Left ventricle myocardium inferior (tissue), 1 donor: ENCODE measurements at places on chromosomes 5 and 9.

DNA sequence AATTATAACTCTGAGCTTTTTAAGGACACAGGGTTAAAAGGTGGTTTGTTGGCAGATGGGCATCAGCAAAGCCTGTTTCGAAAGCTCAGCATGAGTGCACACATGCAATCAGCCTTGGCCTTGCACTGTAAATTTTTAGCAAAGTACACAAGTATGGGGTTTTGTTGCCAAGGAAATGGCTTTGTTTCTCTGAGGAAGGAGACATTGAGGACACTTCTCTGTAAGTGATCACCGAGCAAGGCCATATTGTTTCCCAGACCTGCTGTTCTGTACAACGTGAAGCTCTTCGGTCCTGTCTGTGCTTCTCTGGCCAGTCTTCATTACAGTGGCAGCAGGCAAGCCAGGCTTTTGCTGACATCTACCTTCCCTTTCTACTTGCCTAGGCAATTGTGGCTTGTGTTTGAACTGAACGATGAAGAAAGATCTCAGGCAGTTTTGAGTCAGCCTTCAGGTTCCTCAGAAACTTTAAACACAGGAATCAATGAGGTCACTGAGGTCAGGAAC lies 27.9 kb upstream of the GLRX start:
- no peak for DNase-seq
- no peaks in the 10 kb centered on the region for H3K36me3 ChIP-seq
- no peak overlapping the region for H3K4me3 ChIP-seq
- H3K27me3 ChIP-seq, result no peaks in the 10 kb centered on the region

- H3K36me3 ChIP-seq, result no peaks in the 10 kb centered on the region
- no peak for DNase-seq
- H3K4me3 ChIP-seq, result no peak overlapping the region
- peaks cover 76% of the 10 kb centered on the region for H3K4me1 ChIP-seq
Observed at GRCh38 chr9:35518225-35518821, 28.4 kb downstream of the RUSC2 start.

- peak overlapping the region; percentile 78 for H3K27ac ChIP-seq
- peak overlapping the region; percentile 15 for H3K4me3 ChIP-seq
- peaks cover 78% of the 10 kb centered on the region for H3K4me1 ChIP-seq
- peaks cover 39% of the 10 kb centered on the region for H3K36me3 ChIP-seq
- no peaks in the 10 kb centered on the region for H3K27me3 ChIP-seq
- peak; percentile 51 for DNase-seq
Observed at GRCh38 chr9:136720251-136720897, 8.0 kb downstream of the DIPK1B start.

- no peak for DNase-seq
- no peak overlapping the region for H3K27ac ChIP-seq
- H3K36me3 ChIP-seq, result no peaks in the 10 kb centered on the region
- no peaks in the 10 kb centered on the region for H3K4me1 ChIP-seq
Observed at GRCh38 chr9:116460026-116460425, 227.1 kb upstream of the TRIM32 start.

- peaks cover 1% of the 10 kb centered on the region for H3K36me3 ChIP-seq
- H3K27me3 ChIP-seq, result peaks cover 6% of the 10 kb centered on the region
- H3K4me1 ChIP-seq, result peaks cover 33% of the 10 kb centered on the region
- no peak overlapping the region for H3K4me3 ChIP-seq
- no peak for DNase-seq
- no peak overlapping the region for H3K27ac ChIP-seq
Observed at GRCh38 chr9:133420392-133420827, 1.8 kb upstream of the ADAMTS13 start.

- H3K4me1 ChIP-seq, result peaks cover 78% of the 10 kb centered on the region
- no peak overlapping the region for H3K27ac ChIP-seq
- DNase-seq, result no peak
- no peaks in the 10 kb centered on the region for H3K27me3 ChIP-seq
- H3K4me3 ChIP-seq, result no peak overlapping the region
Observed at GRCh38 chr5:53575101-53575500, 14.7 kb downstream of the NDUFS4 start.

GRCh38 chr5:169354263-169354662 lies 53.3 kb upstream of the SLIT3 start:
- DNase-seq, result no peak
- no peak overlapping the region for H3K27ac ChIP-seq
- H3K4me3 ChIP-seq, result no peak overlapping the region
- H3K36me3 ChIP-seq, result no peaks in the 10 kb centered on the region

- H3K36me3 ChIP-seq, result peaks cover 57% of the 10 kb centered on the region
- no peak for DNase-seq
- peaks cover 19% of the 10 kb centered on the region for H3K4me1 ChIP-seq
- no peak overlapping the region for H3K4me3 ChIP-seq
Observed at GRCh38 chr5:36199620-36200019, 42.1 kb downstream of the NADK2 start.

DNA sequence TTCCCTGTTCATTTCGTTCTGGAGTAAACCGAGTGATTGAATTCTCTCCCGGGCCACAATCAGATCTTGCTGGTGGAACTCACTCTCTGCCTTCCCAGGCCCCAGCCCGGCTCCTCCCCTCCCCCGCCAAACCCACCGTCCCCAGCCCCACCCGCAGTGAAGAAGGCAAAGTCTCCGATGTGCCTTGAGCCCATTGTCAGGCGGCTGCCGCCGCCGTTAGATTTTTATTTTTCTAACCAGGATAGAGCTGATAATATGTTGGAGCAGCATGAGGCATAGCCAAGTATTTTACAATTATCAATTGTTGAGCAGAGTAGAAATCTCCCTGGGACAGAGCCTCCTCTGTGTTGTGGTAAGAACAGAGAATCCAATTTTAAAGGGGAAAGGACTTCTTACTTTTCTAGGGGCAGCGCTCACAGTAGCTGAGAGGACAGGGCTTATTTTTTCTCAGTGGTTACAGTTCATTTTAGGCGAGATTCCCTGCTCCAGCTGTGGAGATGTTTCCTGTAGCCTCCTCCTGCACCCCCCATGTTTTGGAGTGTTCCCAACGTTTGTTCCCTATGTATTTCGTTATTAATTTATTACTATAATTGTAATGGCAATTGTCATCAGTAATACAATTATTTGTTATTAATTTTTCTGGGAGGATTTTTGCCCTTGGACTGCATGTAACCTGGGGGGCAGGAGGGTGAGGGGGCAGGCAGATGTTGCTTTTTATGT lies 1.3 kb downstream of the PSAT1 start:
- peaks cover 79% of the 10 kb centered on the region for H3K27me3 ChIP-seq
- H3K4me3 ChIP-seq, result peak overlapping the region; percentile 69
- H3K36me3 ChIP-seq, result no peaks in the 10 kb centered on the region
- H3K27ac ChIP-seq, result no peak overlapping the region
